ENCODE measurements at places on chromosomes 11 and 22. TPM values are rescaled to one million over a fixed set of nuclear protein-coding genes. Genes with fewer than 3 reads are reported as not detected.

The TSSK2 gene
- not detected for total RNA-seq

The MS4A7 gene
- not detected for total RNA-seq

The PKDREJ gene
- not detected for total RNA-seq

The PIH1D2 gene
- total RNA-seq = 1.5 TPM

The KCNE3 gene
- total RNA-seq = 1.0 TPM

The RBMXL2 gene
- total RNA-seq = not detected

The GRIA4 gene
- not detected for total RNA-seq

The LGR4 gene
- 8.3 TPM for total RNA-seq

The DEFB131B gene
- total RNA-seq = not detected

The EXPH5 gene
- 2.3 TPM for total RNA-seq

The C22orf31 gene
- total RNA-seq = 0.15 TPM

The NPTXR gene
- 0.29 TPM for total RNA-seq

The SMTNL1 gene
- total RNA-seq = not detected

The CRYBB2 gene
- total RNA-seq = not detected
